ENCODE measurements at places on chromosomes 2 and 18.

GRCh38 chr2:47015206-47015605 lies 99.6 kb upstream of the MCFD2 start:
- no peak for DNase-seq

DNA sequence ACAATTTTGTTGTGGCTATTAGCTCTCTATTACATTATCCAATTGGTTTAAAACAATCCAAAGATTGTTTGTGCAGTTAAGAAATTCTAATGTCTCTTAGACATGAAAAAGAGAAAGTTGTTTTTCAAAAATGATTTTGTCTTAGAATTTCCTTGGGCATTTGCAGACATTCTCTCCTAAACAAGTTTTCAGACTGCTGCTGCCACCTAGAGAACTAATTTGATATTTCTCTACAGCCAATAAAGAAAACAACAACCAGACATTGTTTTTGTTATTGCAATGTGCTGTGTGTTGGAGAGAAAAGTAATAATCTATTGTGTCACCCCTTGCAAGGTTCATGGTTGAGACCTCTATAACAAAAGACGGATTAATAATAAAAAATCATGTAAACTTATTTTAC lies 119.0 kb upstream of the SYT4 start:
- DNase-seq, result no peak

GRCh38 chr2:141362311-141362710 lies 768.5 kb downstream of the LRP1B start:
- no peak for DNase-seq

DNA sequence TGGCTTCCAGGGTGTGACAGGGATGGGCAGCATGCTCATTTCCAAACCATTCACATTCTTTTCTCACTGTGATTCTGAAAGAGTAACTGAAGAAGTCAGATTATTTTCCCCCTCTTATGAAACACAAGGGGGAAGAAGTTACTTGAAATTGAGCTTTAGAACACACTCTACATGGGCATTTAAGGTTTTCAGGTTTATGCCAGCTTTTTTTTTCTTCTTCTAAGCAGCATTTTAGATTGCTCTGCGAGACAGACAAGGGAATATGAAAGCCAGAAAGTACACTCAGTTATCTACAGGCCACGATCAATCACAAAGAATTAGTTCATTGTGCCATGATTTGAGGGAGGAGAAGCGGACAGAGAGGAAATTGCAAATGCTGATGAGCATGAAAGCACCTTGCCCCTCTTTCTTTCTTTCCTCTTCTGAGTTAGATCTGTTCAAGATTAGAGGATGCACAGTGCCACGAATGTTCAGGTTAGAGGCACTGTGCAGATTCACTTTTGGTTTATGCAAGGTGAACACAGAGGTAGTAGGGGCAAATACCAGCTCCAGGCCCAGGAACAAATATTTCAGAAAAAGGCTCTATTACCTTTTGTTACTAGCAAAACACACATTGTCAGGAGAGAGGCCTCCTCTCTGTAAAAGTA lies 49.2 kb downstream of the CXCR4 start:
- DNase-seq, result no peak

- no peak for DNase-seq
Measured at GRCh38 chr2:169034256-169034655, 3.1 kb upstream of the ABCB11 start.

DNA sequence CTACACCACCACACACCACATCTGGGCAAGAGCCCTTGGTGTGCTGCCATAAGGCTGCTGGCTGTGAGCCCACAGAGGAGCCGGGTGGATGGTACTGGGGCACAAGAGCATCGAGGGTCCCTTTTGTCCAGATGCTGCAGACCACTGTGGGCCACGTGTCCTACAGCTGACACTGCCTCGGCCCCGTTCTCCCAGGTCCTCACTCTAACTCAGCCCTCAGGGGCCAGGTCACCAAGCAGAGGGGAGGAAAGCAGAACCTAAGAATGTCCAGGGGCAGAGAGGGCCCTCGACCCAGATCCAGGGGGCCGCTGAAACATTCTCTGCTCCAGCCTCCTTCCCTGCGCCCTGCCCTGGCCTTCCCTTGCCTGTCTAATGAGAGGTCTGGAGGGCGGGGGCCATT lies 91.7 kb upstream of the ASB18 start:
- no peak for DNase-seq

DNA sequence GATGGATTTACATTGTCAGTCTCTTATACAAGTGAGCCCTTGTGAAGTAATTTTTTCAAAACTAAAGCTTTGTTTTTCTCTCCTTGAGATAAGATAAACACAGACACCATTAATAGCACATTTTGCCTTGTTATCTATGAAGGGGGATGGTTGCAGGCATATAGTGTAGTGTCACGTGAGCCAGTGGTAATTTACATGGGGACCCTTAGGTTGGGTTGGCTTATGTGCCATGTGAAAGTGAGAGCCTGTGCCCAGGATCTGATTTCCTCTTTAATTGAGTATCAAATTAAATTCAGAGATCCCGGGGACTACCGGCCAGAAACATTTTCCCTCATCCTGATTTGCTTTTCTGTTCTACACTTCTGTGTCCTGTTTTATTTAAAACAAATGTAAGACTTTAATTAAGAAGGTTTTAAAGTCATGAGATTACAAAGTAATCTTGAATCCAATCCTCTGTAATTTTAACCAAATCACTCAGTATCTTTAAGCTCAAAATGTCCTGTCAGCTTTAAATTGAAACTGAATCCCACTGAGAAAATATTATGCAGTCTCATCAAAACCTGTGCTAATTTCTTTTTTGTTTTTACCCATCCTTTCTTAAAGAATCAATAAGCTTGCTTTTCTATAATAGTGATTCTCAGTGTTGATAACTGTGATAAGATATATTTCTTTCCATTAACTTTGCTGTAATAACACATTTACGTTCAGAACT lies 63.8 kb downstream of the PTPRM start:
- DNase-seq, result no peak

GRCh38 chr2:45237850-45238542 lies 228.7 kb upstream of the SIX2 start:
- no peak for DNase-seq

GRCh38 chr2:154638783-154639182 lies 59.7 kb upstream of the KCNJ3 start:
- no peak for DNase-seq

- DNase-seq, result no peak
Measured at GRCh38 chr2:173555833-173556232, 201.2 kb downstream of the CDCA7 start.

GRCh38 chr18:8835521-8835953 lies 130.2 kb downstream of the MTCL1 start:
- no peak for DNase-seq

DNA sequence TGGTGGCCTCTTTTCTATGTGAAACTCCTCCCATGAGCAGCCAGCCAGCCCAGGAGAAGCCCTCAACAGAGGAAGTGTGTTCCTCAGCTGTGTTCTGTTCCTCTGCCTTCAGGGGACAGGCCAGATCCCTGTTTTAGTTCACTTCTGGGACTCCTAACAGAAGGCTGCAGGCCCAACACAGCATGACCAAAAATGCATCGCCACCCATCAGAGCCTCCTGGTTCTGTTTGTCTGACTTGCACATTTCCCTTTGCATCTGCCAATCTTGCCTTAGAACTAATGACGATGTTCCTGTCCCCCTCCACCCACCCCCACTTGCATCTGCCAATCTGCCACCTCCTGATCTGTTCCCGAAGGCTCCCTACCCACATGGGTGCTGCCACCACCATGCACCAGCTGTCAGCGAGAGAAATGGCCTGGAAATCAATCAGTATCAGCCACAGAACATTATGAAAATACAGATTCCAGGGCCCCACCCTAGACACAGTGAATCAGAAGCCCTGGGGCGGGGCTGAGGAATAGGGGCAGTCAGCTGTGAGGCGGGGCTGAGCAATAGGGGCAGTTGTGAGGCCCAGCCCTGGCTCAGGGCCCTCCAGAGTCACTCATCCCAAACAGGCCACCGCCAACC lies 51.0 kb downstream of the FAM168B start:
- DNase-seq, result no peak

GRCh38 chr2:168601741-168602140 lies 145.7 kb downstream of the CERS6 start:
- DNase-seq, result no peak

GRCh38 chr2:177671662-177672061 lies 279.1 kb downstream of the AGPS start:
- no peak for DNase-seq

DNA sequence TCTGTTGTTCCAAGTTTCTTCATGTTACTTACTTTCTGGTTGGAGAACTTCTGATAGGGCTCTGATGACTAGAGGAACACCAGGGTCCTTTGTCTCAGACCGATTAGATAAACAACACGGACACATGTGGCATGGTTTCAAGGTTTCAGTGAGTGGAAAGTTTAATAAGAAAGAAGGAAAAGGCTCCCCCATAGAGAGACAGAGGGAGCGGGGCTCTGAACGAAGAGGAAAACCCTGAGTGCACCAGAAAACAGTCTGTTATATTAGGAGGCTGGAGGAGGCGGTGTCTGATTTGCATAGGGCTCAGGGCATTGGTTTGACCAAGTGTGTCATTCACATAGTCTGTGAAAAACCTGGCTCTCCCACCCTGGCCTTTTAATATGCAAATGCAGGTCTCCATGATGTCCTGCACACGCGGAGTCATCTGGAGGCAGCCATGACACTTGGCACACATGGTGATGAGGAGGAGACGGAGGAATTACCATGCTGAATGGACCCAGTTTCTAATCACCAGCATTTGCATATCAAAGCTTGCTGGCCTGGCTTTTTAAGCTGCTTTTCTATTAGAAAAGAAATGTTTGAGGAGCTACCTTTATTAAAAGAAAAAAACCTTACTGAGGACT lies 94.2 kb downstream of the PTPN4 start:
- no peak for DNase-seq

- no peak for DNase-seq
Measured at GRCh38 chr2:77910136-77910535, 388.0 kb upstream of the LRRTM4 start.

GRCh38 chr2:162915858-162916257 lies 77.3 kb upstream of the KCNH7 start:
- no peak for DNase-seq

Data from stimulated activated CD4-positive, alpha-beta T cell treated with anti-CD3 and anti-CD28 coated beads, Interleukin-12 subunit alpha, Interleukin-12 subunit beta, amount 100 ng/mL, for 24 hours (primary cell).